ENCODE measurements at places on chromosomes 7 and 10.

- DNase-seq = no peak
These were observed 606.6 kb downstream of the KCNMA1 start for GRCh38 chr10:77030974-77031373.

GRCh38 chr10:58625070-58625469 is 112.4 kb downstream of the BICC1 start:
- no peak for DNase-seq

DNA sequence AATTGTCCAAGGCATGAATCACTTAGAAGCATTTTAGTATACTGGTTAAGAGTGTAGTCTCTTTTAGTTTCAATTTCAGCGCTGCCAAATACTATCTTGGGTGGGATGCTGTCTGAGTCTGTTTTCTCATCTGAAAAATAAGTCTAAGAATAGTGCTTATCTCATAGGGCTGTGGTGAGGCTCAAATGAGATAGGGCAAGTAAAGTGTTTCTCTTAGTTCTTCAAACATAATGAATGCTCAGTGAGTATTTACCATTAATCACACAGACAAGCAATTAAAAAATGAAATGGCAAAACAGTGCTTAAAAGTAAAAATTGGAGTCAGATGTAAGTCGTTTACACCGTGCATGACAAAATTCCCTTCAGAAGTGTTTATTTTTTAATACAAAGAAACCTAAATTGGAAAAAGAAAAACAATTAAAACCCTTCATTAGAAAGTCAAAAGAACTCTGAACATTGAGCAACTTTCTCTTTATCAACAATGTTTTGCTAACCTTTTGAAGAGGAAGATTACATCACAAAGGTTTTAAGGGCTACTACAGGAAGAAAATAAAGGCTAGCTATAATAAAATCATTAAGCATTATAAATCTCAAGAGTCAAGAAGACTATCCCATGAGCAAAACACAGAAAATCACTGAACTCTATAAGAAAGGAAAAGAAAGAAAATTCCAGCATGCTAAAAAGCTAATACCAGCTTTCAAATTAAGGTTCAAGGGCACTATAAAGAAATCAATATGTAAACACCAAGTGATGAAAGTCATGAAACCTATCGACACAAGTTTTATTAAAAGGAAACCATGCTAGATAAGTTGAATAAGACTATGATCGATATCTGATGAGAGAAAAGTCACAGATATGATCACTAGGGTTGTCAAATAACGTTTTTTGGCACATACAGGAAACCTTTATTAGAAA is 45.6 kb upstream of the C1GALT1 start:
- no peak for DNase-seq

- DNase-seq = no peak
These were observed 1.6 kb downstream of the BAMBI start for GRCh38 chr10:28678687-28679457.

- DNase-seq = peak; percentile 70
These were observed 588 bp downstream of the GLI3 start for GRCh38 chr7:42236266-42236975.

DNA sequence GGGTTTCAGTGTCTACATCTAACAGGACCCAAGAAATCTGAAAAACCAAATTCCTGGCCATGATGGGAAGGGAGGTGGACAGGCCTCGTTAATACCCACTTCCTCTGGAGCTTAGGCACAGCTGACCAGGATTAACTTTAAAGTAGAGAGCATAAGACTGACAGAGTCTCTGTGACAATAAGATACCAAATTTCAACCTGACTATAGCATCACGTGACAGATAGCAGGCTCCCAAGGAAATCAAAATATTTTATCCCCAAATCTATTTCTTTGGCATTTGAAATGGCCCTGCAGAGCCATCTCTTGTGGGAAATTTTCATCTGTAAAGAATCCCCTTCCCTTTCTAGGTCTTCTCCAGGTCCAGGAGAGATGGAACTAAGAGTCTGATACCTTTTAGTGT is 258.3 kb downstream of the TCERG1L start:
- DNase-seq = no peak

GRCh38 chr10:123139521-123140163 is 3.9 kb downstream of the HMX3 start:
- DNase-seq = peak; percentile 83
